ENCODE measurements at places on chromosomes 5 and 9.
A peak's percentile ranks its signal among the peaks of the same experiment; 100 is the strongest.

- H3K4me1 ChIP-seq = no peaks in the 10 kb centered on the region
These were observed 124.6 kb upstream of the TBCA start for GRCh38 chr5:77900691-77901090.

DNA sequence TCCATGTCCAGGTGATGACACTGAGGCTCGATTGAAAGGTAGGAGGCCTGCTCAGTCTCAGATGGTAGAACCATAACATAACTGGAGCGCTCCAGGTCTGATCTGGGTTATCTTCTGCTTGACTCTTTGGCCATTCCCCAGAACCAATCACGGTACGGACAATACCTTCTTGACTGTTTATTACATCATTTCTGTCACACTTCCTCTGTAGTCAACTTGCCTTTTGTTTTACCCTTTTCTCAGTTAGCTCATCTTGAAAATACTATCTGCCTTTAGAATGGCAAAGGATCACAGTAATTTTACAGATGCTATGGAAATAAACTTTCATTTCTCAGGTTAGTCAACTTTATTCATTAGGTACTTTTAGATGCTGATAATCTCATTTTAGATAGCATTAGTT is 22.4 kb downstream of the GLRA1 start:
- DNase-seq = no peak
- peaks cover 7% of the 10 kb centered on the region for H3K27me3 ChIP-seq
- H3K36me3 ChIP-seq = no peaks in the 10 kb centered on the region
- peaks cover 24% of the 10 kb centered on the region for H3K4me1 ChIP-seq
- H3K27ac ChIP-seq = no peak overlapping the region

- peaks cover 3% of the 10 kb centered on the region for H3K4me1 ChIP-seq
- H3K27ac ChIP-seq = no peak overlapping the region
- peaks cover 2% of the 10 kb centered on the region for H3K27me3 ChIP-seq
- no peak overlapping the region for H3K4me3 ChIP-seq
These were observed 546.8 kb upstream of the ZNF608 start for GRCh38 chr5:125293223-125293622.

GRCh38 chr5:176388003-176388443 is 375 bp downstream of the NOP16 start:
- no peak for DNase-seq
- peaks cover 11% of the 10 kb centered on the region for H3K4me1 ChIP-seq
- H3K4me3 ChIP-seq = peak overlapping the region; percentile 99
- H3K27ac ChIP-seq = peak overlapping the region; percentile 99
- peaks cover 10% of the 10 kb centered on the region for H3K27me3 ChIP-seq

DNA sequence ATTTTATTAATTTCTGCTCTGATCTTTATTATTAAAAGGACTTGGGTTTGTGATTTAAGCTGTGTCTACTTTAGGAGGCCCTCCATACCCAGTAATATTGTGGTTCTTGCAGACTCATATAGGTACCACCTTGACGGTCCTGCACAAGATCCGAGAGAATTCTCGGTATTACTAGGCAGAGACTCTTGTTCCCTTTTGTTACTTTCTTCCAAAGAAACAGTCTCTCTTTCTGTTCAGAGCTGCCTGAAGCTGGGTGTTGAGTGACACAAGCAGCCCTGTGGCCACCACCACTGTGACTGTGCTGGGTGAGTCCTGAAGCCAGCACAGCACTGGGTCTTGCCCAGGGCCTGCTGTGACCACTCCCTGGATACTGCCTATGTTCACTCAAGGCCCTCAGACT is 666.6 kb downstream of the SEMA5A start:
- H3K4me1 ChIP-seq = no peaks in the 10 kb centered on the region
- DNase-seq = no peak
- peaks cover 2% of the 10 kb centered on the region for H3K27me3 ChIP-seq

GRCh38 chr9:136439481-136440408 is at the start of gene INPP5E:
TSS of gene INPP5E (minus strand) at chr9:136439845. CDS start at chr9:136439419, 426 bp downstream.
- peaks cover 14% of the 10 kb centered on the region for H3K4me1 ChIP-seq
- H3K27ac ChIP-seq = no peak within 1 kb of the TSS
- peak; percentile 91 for DNase-seq
- peaks cover 16% of the 10 kb centered on the region for H3K27me3 ChIP-seq
- H3K36me3 ChIP-seq = no peaks in the 10 kb centered on the region
- peak within 1 kb of the TSS; percentile 89 for H3K4me3 ChIP-seq

DNA sequence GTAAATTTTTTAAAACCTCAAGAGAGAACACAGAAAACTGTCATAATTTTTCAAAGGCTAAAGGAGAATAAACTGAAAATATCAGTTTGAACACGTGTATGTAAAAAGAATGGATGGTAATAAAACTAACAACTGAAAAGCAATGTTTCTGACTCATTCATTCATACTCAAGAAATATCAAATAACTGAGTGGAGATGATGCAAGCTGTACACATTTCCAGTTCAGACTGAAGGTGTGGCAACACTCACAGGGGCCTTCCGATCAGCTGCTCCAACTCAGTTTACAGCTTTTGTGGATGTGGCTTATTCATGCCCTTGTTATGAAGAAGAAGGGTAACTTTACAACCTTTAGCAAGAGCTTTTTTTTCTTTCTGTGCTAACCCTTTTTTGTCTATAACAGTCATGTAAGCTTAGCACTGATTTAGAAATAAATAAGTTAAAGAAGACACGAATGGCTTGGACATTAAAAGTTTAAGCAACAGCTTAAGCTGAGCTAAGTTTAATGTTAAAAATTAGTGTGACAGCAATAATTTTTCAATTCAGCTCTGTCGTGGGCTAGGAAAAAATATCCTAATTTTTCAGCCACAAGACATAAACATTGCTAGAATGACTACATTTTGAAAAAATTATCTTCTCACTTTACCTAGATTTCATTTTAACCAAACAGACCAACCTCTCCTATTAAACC is 453.5 kb downstream of the RAB3C start:
- no peak for DNase-seq
- no peak overlapping the region for H3K27ac ChIP-seq
- no peak overlapping the region for H3K4me3 ChIP-seq
- peaks cover 8% of the 10 kb centered on the region for H3K27me3 ChIP-seq

DNA sequence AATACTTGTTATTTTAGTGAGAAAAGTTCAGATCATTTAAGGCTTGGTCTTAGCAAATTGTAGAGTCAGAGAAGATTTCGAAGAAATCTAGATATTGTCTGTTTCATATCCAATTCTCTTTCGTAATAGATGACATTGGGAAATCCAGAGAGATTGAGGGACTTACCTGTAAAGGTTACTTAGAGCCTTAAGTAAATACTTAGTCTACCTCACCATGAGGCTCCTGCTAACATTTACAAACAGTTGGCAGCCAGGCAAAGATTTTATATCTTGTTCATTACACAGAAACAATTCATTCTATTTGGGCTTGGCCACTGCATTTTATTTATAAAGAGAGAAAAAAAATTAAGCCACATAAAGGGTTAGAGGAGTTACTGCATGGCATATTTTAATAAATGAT is 70.3 kb downstream of the FGF10 start:
- H3K4me3 ChIP-seq = no peak overlapping the region
- no peaks in the 10 kb centered on the region for H3K27me3 ChIP-seq
- H3K36me3 ChIP-seq = no peaks in the 10 kb centered on the region
- no peaks in the 10 kb centered on the region for H3K4me1 ChIP-seq
- H3K27ac ChIP-seq = no peak overlapping the region

DNA sequence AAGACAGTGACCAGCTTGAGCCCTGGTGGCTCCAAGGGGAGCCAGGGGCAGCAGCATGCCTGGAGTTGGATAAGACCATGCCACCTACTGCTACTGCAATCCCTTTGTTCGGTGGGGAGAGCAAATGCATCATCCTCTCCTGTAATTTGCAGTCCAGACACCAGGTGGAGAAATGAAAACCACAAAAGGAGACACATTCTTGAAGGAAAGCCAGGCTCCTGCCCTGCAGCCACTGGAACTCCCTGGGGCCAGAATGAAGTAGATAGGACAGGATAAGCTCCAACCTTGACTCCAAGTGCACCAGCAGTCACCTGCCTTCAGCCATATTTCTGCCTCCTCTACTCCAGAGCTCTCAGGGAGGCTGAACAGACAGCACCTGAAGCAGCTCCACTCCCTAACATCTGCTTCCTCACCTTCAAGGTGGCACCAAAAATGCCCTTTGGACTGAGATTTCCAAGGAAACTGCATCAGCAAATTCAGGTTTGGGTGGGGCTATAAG is 65.1 kb upstream of the IQGAP2 start:
- peaks cover 5% of the 10 kb centered on the region for H3K4me1 ChIP-seq
- peaks cover 2% of the 10 kb centered on the region for H3K27me3 ChIP-seq
- no peak overlapping the region for H3K27ac ChIP-seq
- peaks cover 9% of the 10 kb centered on the region for H3K36me3 ChIP-seq
- no peak for DNase-seq
